Activated CD8-positive, alpha-beta T cell treated with anti-CD3 and anti-CD28 coated beads, Interleukin-2, amount 10 ng/mL, durations not matched to agents 7 days and 5 days (primary cell): ENCODE measurements at places on chromosomes 11 and 22.

DNA sequence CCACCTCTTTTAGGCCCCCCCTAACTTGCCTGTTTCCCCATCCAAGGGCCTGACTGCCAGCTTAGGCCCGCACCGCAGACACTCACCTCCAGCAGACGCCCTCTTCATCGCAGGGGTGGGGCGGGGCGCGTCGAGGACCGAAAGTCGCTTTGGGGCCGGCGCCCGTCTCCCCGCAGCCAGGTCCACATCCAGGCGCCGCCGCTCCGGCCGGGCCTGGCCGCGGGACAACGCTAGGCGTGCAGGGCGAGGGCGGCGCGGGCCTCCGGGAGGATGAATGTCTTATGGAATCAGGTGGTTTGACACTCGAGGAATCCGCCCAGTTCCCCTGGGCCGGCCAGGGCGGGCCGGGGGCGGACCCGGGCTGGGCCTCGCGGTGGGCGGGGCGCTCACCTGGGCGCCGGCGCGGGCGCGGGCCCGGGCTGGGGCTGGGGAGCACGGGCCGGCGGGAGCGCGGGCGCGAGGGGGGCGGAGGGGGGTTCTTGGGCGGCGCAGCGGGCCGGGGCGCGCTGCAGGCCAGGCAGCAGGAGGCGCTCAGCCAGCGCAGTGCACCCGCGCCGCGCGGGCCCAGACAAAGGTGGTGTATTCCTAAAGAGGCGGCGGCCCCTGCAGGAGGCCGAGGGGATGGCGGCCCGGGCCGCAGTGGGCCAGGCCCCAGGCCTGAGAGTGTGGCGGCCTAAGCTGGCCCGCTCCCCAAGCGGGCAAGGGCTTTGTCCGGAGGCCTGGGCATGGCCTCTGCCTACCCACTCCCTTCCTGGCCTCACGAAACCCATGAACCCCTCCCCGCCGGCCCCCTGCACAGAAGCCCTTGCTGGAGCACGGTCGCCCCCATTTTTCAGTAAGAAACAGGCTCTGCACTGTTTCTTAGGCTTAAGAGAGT lies 177.6 kb downstream of the IGLL1 start:
- H3K27ac ChIP-seq, result no peak overlapping the region
- H3K36me3 ChIP-seq, result no peaks in the 10 kb centered on the region
- H3K4me3 ChIP-seq, result no peak overlapping the region
- peak; percentile 72 for DNase-seq

- H3K4me3 ChIP-seq, result peak overlapping the region; percentile 93
- peak; percentile 71 for DNase-seq
- H3K27me3 ChIP-seq, result no peaks in the 10 kb centered on the region
- H3K4me1 ChIP-seq, result peaks cover 34% of the 10 kb centered on the region
- peaks cover 26% of the 10 kb centered on the region for H3K36me3 ChIP-seq
Observed at GRCh38 chr11:64268893-64269539, 15.4 kb downstream of the BAD start.

DNA sequence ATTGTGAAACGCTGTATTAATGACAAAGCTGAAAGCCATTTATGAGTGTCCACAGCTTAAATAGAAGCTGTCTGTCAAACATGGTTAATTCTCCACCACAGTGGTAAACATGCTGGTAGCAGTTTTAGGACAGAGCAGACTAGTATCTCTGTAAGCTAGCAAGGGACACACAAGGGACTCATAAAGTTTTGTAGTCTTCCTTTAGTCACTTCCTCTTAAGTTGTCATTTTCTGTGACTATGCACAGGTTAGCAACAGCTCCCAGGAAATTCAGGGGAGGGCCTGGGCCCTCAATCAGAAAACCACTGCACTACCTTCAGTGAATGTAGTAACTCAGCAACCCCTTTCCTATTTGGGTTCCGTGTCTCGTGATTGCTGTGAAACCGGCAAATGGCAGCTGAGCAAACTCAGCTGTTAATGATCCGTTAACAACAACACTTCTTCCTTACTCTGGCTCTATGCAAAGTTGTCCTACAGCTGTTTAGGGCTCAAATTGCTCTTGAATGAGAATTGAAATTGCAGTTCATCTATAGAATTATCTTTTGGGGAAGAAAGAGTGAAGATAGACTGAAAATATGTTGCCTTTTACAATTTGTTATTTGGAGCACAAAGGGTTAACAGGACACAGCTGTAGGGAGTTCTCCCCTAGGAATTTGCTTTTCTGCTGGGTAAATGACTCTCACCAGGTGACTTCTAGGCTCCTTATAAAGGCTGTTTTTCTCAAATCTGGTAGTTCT lies at the start of gene MMP26:
Gene MMP26 (plus strand): TSS at position 731 of the 736 bp plus-strand sequence.
- peaks cover 3% of the 10 kb centered on the region for H3K27me3 ChIP-seq
- no peak within 1 kb of the TSS for H3K4me3 ChIP-seq
- H3K36me3 ChIP-seq, result no peaks in the 10 kb centered on the region
- no peak within 1 kb of the TSS for H3K27ac ChIP-seq

GRCh38 chr11:118212781-118213191 lies 12.0 kb downstream of the JAML start:
- no peaks in the 10 kb centered on the region for H3K27me3 ChIP-seq
- H3K27ac ChIP-seq, result peak overlapping the region; percentile 94
- no peak for DNase-seq

DNA sequence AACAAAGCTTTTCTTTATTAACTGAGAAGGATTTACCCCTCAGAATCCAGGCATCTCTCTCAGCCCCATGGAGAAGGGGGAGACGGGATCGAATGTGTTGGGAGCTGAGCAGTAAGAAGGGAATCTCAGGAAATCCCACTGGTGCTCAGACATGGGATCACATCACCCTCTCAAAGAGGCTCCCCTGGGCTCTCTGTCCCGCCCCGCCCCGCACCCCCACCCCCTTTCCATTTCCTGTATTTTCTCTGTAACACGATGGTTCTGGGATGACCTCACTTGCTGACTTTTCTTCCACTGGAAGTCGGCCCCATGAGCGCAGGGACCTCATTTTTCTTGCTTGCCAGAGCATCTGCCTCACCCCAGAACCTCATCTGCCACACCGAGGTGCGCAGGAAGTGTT lies 100.0 kb downstream of the RPS6KA4 start:
- H3K36me3 ChIP-seq, result no peaks in the 10 kb centered on the region
- no peaks in the 10 kb centered on the region for H3K27me3 ChIP-seq
- no peaks in the 10 kb centered on the region for H3K4me1 ChIP-seq
- no peak for DNase-seq
- no peak overlapping the region for H3K27ac ChIP-seq

DNA sequence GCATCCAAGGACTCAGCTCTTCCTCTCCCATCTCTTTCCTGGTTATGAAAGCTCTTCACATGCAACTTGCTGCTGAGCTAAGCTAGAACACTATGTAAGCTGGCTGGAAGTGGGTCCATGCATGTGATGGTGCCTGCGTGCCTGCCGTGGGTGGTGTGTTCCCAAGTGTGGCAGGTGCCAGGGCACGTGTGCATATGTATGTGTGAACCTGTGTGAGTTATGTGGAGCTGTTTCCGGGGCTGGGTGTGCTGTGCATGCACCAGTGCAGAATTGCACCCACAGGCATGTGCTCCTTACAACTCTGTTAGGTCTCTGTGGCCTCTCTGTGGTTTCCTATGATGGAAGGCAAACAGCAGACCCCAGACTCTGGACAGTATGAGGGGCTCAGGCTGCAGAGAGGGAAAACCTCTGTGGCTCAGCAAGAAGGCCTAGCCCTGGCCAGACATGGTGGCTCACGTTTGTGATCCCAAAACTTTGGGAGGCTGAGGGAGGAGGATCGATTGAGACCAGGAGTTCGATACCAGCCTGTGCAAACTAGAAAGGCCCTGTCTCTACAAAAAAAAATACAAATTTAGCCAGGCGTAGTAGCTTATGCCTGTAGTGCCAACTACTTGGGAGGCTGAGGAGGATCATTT lies 4.1 kb upstream of the P2RY6 start:
- no peaks in the 10 kb centered on the region for H3K4me1 ChIP-seq
- no peaks in the 10 kb centered on the region for H3K36me3 ChIP-seq
- H3K4me3 ChIP-seq, result no peak overlapping the region
- peaks cover 35% of the 10 kb centered on the region for H3K27me3 ChIP-seq
- H3K27ac ChIP-seq, result no peak overlapping the region

- no peak overlapping the region for H3K27ac ChIP-seq
- H3K4me1 ChIP-seq, result peaks cover 8% of the 10 kb centered on the region
- H3K36me3 ChIP-seq, result no peaks in the 10 kb centered on the region
- DNase-seq, result no peak
- H3K27me3 ChIP-seq, result peaks cover 7% of the 10 kb centered on the region
Observed at GRCh38 chr11:3226846-3227567, 5.2 kb downstream of the MRGPRE start.

DNA sequence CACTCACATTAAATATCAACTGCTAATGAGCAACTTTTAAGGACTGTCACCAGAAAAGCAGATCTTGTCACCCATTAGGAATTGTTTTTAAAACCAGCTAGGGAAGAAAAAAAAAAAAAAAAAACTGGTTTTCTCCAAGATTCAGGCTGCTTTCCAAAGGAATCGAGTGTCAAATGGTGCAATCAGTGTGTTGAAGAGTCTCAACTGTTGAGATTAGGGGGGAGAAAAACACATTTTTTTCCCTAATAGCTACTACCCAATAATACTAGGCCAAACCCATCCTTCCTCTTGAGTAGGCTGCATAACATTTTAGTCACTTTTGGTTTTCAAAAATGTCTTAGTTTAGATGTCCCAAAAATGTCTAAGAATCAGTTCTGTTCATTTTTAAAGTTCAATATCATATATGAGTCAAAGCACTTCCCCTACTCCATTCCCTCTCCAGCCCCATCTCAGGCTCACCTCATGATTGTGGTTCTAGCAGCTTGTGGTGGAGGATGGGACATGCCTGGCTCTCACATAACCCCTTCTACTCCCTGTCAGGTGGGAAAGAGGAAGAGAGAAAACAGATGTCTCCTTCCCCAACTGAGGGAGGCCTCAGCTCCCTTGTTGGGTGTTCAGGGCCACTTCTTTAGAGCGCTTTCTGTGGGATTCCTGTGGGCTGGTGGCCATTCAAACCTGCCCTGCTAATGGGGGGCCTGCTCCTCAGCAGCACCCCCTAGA lies 193.6 kb downstream of the CWF19L2 start:
- H3K36me3 ChIP-seq, result no peaks in the 10 kb centered on the region
- H3K27ac ChIP-seq, result no peak overlapping the region
- H3K27me3 ChIP-seq, result peaks cover 2% of the 10 kb centered on the region

- H3K4me1 ChIP-seq, result peaks cover 12% of the 10 kb centered on the region
- peak; percentile 52 for DNase-seq
- H3K27ac ChIP-seq, result peak overlapping the region; percentile 31
- peaks cover 2% of the 10 kb centered on the region for H3K27me3 ChIP-seq
- peak overlapping the region; percentile 32 for H3K4me3 ChIP-seq
Observed at GRCh38 chr11:123560006-123560405, 94.4 kb downstream of the SCN3B start.

DNA sequence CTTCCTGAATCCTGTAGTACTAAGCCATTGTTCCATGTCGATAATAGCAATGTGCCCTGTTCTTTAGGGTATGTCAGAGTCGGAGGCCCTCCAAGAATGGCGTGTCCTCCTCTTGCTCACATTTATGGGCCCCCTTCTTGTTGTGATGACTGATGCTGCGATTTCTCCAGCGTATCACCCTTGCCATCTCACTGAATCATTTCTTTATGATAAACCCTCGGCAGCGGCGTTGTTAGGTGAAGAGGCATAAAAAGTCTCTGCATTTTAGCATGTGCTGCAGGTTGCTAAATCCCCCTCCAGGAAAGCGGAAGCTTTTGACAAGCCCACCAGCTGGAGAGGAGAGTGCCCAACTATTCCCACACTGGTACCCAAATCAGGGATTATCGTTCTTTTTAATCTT lies 1045.3 kb downstream of the BRD1 start:
- H3K36me3 ChIP-seq, result no peaks in the 10 kb centered on the region
- no peaks in the 10 kb centered on the region for H3K4me1 ChIP-seq
- H3K4me3 ChIP-seq, result no peak overlapping the region
- peak; percentile 4 for DNase-seq
- no peak overlapping the region for H3K27ac ChIP-seq

- peaks cover 2% of the 10 kb centered on the region for H3K27me3 ChIP-seq
- peak overlapping the region; percentile 40 for H3K4me3 ChIP-seq
- H3K36me3 ChIP-seq, result no peaks in the 10 kb centered on the region
- DNase-seq, result no peak
- H3K4me1 ChIP-seq, result peaks cover 44% of the 10 kb centered on the region
Observed at GRCh38 chr22:24207264-24208011, 26.2 kb downstream of the SUSD2 start.

- no peak overlapping the region for H3K27ac ChIP-seq
- no peaks in the 10 kb centered on the region for H3K4me1 ChIP-seq
- H3K4me3 ChIP-seq, result no peak overlapping the region
- DNase-seq, result no peak
Observed at GRCh38 chr11:98358551-98358950, 662.2 kb upstream of the CNTN5 start.

GRCh38 chr22:46750863-46751443 lies 11.5 kb upstream of the TBC1D22A start:
- H3K4me1 ChIP-seq, result peaks cover 24% of the 10 kb centered on the region
- H3K36me3 ChIP-seq, result no peaks in the 10 kb centered on the region
- H3K4me3 ChIP-seq, result peak overlapping the region; percentile 5
- no peak for DNase-seq

- H3K4me1 ChIP-seq, result peaks cover 56% of the 10 kb centered on the region
- H3K27me3 ChIP-seq, result peaks cover 3% of the 10 kb centered on the region
- H3K27ac ChIP-seq, result peak overlapping the region; percentile 94
- H3K4me3 ChIP-seq, result peak overlapping the region; percentile 45
- H3K36me3 ChIP-seq, result peaks cover 6% of the 10 kb centered on the region
Observed at GRCh38 chr11:45079943-45080719, 66.3 kb upstream of the PRDM11 start.

GRCh38 chr11:61028135-61028729 lies 56.8 kb downstream of the CD6 start:
- H3K4me3 ChIP-seq, result peak overlapping the region; percentile 76
- peaks cover 10% of the 10 kb centered on the region for H3K36me3 ChIP-seq
- peak overlapping the region; percentile 96 for H3K27ac ChIP-seq

DNA sequence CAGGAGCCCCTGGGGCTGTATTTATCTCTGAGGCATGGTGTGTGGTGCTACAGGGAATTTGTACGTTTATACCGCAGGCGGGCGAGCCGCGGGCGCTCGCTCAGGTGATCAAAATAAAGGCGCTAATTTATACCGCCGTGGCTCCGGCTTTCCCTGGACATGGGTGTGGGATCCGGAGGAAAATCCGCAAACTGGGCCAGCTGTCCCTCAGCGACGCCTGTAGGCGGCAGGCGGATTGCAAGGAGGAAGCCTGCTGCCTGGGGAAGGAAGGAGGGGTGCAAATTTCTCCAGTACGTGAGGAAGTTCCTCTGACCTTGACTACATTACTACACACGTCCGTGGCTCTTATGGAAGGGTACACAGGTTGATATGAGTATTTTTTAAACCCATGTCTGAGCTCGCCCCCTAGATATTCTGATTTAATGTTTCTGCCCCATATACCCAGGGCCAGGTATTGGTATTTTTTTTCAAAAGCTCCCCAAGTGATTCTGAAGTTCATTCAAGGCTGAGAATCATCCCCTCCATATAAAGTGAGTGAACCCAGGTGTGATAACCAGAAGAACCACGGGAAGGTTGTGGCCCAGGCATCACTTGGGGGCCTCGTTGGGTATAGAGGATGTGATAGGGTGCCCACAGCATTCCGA lies 2.8 kb downstream of the MYOD1 start:
- no peaks in the 10 kb centered on the region for H3K4me1 ChIP-seq
- DNase-seq, result no peak
- H3K27ac ChIP-seq, result no peak overlapping the region
- H3K36me3 ChIP-seq, result no peaks in the 10 kb centered on the region
- H3K4me3 ChIP-seq, result no peak overlapping the region

GRCh38 chr11:66124564-66124963 lies 54.5 kb downstream of the PACS1 start:
- peaks cover 5% of the 10 kb centered on the region for H3K36me3 ChIP-seq
- H3K27me3 ChIP-seq, result no peaks in the 10 kb centered on the region
- peak overlapping the region; percentile 4 for H3K27ac ChIP-seq
- H3K4me3 ChIP-seq, result no peak overlapping the region
- H3K4me1 ChIP-seq, result peaks cover 50% of the 10 kb centered on the region
- no peak for DNase-seq
